Suppressor macrophage treated with lipopolysaccharide for 1 hour (primary cell): ENCODE measurements at places on chromosomes 4 and X.

DNA sequence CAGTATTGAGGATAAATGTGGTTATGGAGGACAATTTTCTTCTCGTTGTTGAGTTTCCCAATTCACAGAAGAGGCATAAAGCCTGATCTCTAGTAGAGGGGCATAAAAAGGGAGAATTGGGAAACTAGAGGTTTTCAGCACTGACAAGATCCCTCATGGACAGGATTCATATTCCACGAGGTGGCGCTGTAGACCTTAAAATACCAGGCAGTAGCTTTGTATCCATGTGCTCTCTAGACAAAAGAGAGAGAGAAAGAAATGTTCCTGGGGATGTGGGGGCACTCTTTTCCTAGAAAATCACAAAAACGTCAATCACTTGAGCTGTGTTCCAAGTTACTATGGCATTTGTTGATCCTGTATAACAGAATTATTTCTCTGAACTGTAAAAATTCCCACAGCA is 128.3 kb downstream of the MAGEE1 start:
- no peak for DNase-seq

GRCh38 chr4:154345359-154345758 is 146.2 kb downstream of the DCHS2 start:
- no peak for DNase-seq

DNA sequence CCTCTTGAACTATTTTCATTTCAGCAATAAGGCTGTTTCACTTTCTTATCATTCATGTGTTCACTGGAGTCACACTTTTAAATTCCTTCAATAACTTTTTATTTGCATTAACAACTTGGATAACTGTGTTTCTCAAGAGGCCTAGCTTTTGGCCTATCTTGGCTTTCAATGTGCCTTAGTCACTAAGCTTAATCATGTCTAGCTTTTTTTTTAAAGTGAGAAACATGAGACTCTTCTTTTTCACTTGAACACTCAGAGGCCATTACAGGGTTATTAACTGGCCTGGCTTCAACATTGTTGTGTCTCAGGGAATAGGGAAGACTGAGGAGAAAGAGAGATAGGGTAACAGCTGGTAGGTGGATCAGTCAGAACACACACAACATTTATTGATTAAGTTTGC is 64.0 kb upstream of the VCX2 start:
- DNase-seq, result no peak

DNA sequence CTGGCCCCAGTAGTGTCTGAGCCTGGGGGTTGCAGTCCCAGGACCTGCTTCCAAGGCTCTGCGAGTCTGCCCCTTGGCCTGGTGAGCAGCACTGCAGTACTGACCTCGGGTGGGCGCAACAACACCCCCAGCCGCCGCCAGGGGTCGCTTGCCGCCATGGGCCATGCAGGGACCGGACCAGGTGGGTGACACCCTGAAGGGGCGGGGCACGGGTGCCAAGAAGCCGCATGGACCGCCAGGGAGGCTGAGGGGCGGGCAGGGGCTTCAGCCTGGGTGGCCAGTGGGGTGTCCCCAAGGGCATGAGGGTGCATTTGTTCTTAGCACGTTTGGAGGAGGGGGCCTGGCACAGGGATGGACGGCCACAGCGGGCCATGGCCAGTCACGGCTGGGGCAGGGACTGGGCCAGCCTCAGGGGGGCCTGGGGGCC is 25.0 kb downstream of the TACC3 start:
- DNase-seq, result peak; percentile 77

DNA sequence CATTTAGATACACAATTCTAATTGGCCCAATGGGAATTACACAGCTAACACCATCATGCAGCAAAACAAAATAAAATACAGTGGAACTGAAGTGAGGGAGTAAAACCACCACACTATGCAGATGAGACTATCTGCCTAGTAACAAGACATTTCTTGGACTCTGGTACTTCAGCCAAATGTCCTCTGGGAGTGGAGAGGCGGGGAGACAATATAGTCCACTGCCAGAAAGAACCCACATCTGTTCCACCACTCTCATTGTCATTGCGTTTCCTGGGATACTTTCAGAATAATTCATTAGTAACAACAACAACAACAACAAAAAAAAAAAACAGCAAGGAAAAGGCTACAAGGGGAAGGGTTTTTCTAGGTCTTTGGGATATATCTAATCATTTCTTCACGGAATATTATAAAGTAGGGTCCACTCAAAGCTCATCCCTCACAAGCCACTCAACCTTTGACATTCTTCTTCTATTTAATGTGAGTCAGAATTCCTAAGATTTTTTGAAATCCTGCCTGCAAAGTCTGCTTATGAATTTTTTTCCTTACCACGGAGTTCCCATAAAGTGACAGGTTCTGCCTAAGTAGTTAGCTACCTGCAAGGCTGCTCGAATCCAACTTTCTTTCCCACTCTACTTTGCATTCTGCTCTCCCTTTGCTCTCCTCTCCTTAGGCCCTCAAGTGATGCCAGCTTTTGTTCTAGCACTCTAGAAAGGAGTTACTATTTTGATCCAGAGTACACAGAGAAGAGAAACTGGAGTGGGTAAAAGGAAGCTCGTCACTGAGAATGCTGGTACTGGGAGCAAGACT is 254.6 kb downstream of the CHIC1 start:
- DNase-seq, result no peak
